ENCODE measurements at places on chromosomes 2 and 18. TPM values are rescaled to one million over a fixed set of nuclear protein-coding genes. Genes with fewer than 3 reads are reported as not detected.

- DNase-seq: no peak
Observed at GRCh38 chr2:25177211-25177611, 8.8 kb upstream of the POMC start.

- DNase-seq: no peak
Observed at GRCh38 chr2:34340307-34340706, 741.2 kb upstream of the FAM98A start.

Gene DSEL
- total RNA-seq: 2.1 TPM

GRCh38 chr2:202871300-202872141, at the start of gene ICA1L:
ICA1L (minus strand) TSS chr2:202871766; CDS start chr2:202829009, 42,757 bp downstream.
- peak; percentile 86 for DNase-seq

Gene NLRC4
- total RNA-seq: 1.4 TPM

GRCh38 chr2:141929331-141930252, 201.2 kb downstream of the LRP1B start:
- DNase-seq: no peak

DNA sequence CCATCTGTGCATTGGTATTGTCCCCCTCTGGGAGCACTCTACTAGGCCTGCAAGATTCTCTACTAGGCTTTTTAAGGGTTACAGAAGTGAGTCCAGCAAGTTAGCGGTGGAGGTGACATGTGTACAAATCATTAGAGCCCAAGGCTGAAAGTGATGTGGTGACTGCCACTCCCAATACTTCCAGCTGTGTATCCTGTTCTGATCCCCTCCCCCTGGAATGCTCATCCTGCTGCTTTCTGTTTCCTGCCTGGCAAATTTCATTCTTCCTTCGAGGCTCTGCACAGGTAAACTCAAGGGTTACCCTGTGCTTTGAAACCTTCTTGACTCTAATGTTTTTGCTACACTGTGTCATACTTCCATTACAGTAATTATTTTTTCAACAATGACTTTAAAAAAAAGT, 258.5 kb upstream of the REV1 start:
- DNase-seq: no peak

DNA sequence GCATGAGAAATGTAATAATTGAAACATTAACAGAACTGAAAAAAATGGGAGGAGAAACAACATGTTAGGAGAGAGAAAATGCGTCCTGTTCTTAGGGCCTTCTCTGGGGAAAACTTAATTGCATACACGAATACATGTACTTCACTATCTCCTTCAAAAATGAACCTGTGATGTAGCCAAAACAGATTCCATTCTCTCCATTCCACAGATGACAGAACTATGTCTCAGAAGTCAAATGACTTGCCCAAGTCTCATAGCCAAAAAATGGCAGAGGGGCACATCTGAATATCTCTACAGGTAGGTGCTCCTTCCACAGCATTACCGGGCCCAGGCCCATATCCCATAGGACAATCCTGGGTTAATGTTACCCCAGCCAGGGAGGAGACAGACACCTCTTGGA, 3.9 kb upstream of the DCTN1 start:
- no peak for DNase-seq

GRCh38 chr2:217736776-217737550, 265.8 kb downstream of the TNS1 start:
- DNase-seq: no peak

Gene IL1F10
- total RNA-seq: not detected

Gene GKN2
- total RNA-seq: not detected

- DNase-seq: no peak
Observed at GRCh38 chr2:216620786-216621185, 12.4 kb upstream of the IGFBP2 start.

- DNase-seq: no peak
Observed at GRCh38 chr2:18117592-18117991, 239.1 kb downstream of the KCNS3 start.

Gene ACSL3
- total RNA-seq: 50.3 TPM

DNA sequence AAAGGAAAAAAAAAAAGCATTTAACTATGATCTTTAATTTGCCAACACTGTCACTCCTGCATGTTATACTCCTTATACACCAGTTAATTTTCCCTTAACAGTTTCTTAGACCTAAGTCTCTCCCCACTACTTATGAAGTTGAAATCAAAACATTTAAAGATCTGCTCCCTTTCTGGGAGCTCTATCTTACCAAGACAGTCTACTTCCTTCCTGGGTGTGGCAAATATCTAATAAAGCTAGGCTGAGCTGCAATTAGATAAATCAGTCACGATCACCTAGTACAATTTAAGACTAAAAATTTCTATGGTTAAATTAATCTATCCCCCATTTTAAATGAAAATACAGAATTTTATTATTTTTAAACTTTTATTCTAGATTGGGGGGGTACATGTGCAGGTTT, 33.4 kb downstream of the PUM2 start:
- no peak for DNase-seq

GRCh38 chr2:151165105-151165684, 96.5 kb downstream of the RBM43 start:
- DNase-seq: no peak

DNA sequence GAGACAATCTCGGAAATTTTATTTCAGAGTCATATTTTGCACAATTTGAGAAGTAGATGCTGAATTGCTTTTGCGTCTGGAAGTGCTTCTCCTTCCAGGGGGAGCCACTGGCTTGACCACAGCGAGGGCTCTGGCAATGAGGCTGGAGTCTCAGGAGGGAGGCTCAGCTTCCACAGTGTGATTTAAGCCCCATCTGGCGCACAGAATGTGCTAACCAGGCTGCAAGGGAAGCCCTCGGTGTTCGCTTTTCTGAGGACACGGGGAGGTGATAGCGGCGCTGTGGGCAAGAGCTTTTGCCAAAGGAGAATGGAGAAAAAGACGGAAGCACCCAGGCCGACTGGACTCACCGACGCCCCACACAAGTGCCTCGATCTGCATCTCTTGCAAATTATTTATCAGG, 52.4 kb downstream of the ADI1 start:
- DNase-seq: peak; percentile 55

Gene STAM2
- 27.0 TPM for total RNA-seq

- DNase-seq: peak; percentile 60
Observed at GRCh38 chr2:120764991-120765677, 29.5 kb downstream of the GLI2 start.
